Activated naive CD8-positive, alpha-beta T cell treated with anti-CD3 and anti-CD28 coated beads for 36 hours (primary cell): ENCODE measurements at places on chromosomes 12 and 14. TPM values are rescaled to one million over a fixed set of nuclear protein-coding genes. Genes with fewer than 3 reads are reported as not detected.

- no peak overlapping the region for H3K27ac ChIP-seq
- H3K4me1 ChIP-seq, result no peaks in the 10 kb centered on the region
- H3K36me3 ChIP-seq, result peaks cover 14% of the 10 kb centered on the region
- no peak overlapping the region for H3K4me3 ChIP-seq
- no peaks in the 10 kb centered on the region for H3K27me3 ChIP-seq
Measured at GRCh38 chr14:35279369-35279768, 12.8 kb upstream of the PSMA6 start.

GRIP1 gene
- total RNA-seq, result 2.2 TPM

KRT80 gene
- not detected for total RNA-seq

DNA sequence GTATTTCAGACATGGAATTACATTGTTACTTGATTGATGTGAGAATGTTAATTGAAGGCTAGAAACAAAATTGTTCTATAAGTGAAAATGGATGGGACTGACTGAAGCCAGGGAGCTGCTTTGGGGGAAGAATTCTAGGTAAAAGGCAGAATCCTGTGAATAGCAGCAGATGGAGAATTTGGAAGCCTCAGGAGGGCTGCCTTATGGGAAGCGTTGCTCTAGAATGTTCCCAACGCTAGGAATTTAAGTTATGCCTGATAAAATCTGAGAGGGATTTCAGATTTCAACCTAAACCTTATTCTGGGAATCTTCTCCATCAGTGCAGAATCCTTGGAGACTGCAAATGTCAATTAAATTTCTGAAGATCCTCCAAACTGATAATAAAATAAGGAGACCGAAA lies 858.2 kb upstream of the FLRT2 start:
- no peak overlapping the region for H3K4me3 ChIP-seq
- no peak for DNase-seq
- no peaks in the 10 kb centered on the region for H3K27me3 ChIP-seq
- no peaks in the 10 kb centered on the region for H3K36me3 ChIP-seq
- H3K27ac ChIP-seq, result no peak overlapping the region

DNA sequence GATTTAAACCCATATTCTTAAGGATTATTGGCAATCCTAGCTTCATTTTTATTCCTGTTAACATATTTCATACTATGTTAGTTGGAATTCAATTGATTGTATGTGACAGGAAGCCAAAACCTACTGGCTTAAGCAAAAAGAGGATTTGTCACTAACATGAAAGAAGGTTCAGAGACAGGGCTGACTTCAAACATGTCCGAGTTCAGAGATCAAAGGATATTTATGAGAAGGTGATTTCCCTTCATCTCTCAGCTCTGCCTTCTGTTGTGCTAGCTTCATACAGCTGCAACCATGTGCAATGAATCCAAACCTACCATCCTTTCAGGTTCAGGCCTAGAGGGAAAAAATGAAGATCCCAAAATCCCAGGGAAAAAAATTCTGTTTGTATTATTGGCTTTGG lies 349.7 kb downstream of the ATP23 start:
- no peak overlapping the region for H3K4me3 ChIP-seq
- H3K27ac ChIP-seq, result no peak overlapping the region
- peaks cover 2% of the 10 kb centered on the region for H3K4me1 ChIP-seq
- no peak for DNase-seq

- H3K27ac ChIP-seq, result no peak overlapping the region
- peaks cover 35% of the 10 kb centered on the region for H3K4me1 ChIP-seq
- peaks cover 26% of the 10 kb centered on the region for H3K36me3 ChIP-seq
- no peak overlapping the region for H3K4me3 ChIP-seq
- DNase-seq, result no peak
Measured at GRCh38 chr12:96233939-96234461, 39.8 kb downstream of the ELK3 start.

RPL6 gene
- 2,101 TPM for total RNA-seq

- DNase-seq, result no peak
- H3K27ac ChIP-seq, result no peak overlapping the region
- H3K4me1 ChIP-seq, result peaks cover 11% of the 10 kb centered on the region
- H3K27me3 ChIP-seq, result peaks cover 3% of the 10 kb centered on the region
- no peak overlapping the region for H3K4me3 ChIP-seq
Measured at GRCh38 chr12:6266541-6266966, 43.9 kb upstream of the PLEKHG6 start.

DNA sequence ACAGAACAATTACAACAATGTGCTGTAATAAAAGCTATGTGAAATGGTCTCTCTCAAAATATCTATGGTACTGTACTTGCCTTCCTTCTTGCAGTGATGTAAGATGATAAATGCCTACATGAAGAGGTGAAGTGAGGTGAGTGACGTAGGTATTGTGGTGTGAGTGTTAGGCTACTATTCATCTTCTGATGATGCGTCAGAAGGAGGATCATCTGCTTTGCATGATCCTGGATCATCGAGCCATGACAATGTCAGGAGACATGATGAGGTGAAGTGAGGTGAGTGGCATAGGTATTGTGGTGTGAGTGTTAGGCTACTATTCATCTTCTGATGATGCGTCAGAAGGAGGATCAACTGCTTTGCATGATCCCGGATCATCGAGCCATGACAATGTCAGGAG lies 105.8 kb downstream of the KCNC2 start:
- no peaks in the 10 kb centered on the region for H3K27me3 ChIP-seq
- no peaks in the 10 kb centered on the region for H3K36me3 ChIP-seq
- H3K4me1 ChIP-seq, result no peaks in the 10 kb centered on the region

KRT73 gene
- total RNA-seq, result 0.14 TPM

GRCh38 chr14:60658909-60659585 lies 9.8 kb upstream of the SIX1 start:
- H3K27ac ChIP-seq, result no peak overlapping the region
- H3K4me3 ChIP-seq, result no peak overlapping the region
- H3K4me1 ChIP-seq, result peaks cover 28% of the 10 kb centered on the region
- no peak for DNase-seq

FAM161B gene
- 1.0 TPM for total RNA-seq

- H3K36me3 ChIP-seq, result no peaks in the 10 kb centered on the region
- H3K27me3 ChIP-seq, result peaks cover 39% of the 10 kb centered on the region
- H3K4me3 ChIP-seq, result no peak overlapping the region
- peaks cover 4% of the 10 kb centered on the region for H3K4me1 ChIP-seq
- DNase-seq, result no peak
- H3K27ac ChIP-seq, result no peak overlapping the region
Measured at GRCh38 chr12:8453021-8453513, 2.7 kb upstream of the CLEC6A start.

DNA sequence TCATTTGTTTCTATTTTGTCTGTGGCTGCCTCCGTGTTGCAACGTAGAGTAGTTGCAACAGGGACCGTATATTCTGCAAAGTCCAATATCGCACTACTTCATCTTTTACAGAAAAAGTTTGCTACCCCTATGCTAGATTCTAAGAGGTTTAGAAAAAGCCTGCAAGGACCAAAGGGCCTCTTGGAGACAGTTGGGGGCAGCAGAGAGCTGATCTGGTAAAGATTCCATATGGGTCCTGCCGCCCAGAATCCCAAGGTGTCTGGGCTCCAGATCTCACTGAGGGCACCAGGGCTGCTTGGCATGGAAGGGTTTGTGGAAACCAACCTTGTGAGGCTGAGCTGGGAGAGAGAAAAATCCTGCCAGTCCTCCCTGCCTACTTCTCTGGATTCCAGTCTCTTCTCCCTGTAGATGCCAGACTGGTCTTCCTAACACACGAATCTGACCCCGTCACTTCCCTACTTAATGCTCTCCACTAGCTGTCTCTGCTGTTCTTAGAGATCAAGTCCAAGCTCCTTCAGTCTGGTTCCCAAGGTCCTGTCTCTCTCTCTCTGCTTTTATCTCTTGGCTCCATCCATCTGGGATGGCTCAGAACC lies 74.6 kb downstream of the GLRX5 start:
- H3K4me3 ChIP-seq, result no peak overlapping the region
- H3K36me3 ChIP-seq, result no peaks in the 10 kb centered on the region
- DNase-seq, result no peak
- H3K4me1 ChIP-seq, result no peaks in the 10 kb centered on the region

DBX2 gene
- total RNA-seq, result not detected

GRCh38 chr14:67963960-67964812 lies 144.6 kb downstream of the RAD51B start:
- H3K4me3 ChIP-seq, result no peak overlapping the region
- H3K27me3 ChIP-seq, result no peaks in the 10 kb centered on the region
- H3K36me3 ChIP-seq, result peaks cover 22% of the 10 kb centered on the region
- H3K27ac ChIP-seq, result no peak overlapping the region

CLEC6A gene
- total RNA-seq, result not detected

GRCh38 chr14:63174760-63175191 lies 29.5 kb upstream of the RHOJ start:
- no peak for DNase-seq
- no peak overlapping the region for H3K4me3 ChIP-seq
- no peaks in the 10 kb centered on the region for H3K4me1 ChIP-seq
- H3K27ac ChIP-seq, result no peak overlapping the region
- H3K36me3 ChIP-seq, result no peaks in the 10 kb centered on the region
- H3K27me3 ChIP-seq, result peaks cover 4% of the 10 kb centered on the region

- no peak overlapping the region for H3K27ac ChIP-seq
- no peak for DNase-seq
- H3K4me3 ChIP-seq, result no peak overlapping the region
- H3K27me3 ChIP-seq, result no peaks in the 10 kb centered on the region
Measured at GRCh38 chr12:50728841-50729240, 35.1 kb upstream of the ATF1 start.

DNA sequence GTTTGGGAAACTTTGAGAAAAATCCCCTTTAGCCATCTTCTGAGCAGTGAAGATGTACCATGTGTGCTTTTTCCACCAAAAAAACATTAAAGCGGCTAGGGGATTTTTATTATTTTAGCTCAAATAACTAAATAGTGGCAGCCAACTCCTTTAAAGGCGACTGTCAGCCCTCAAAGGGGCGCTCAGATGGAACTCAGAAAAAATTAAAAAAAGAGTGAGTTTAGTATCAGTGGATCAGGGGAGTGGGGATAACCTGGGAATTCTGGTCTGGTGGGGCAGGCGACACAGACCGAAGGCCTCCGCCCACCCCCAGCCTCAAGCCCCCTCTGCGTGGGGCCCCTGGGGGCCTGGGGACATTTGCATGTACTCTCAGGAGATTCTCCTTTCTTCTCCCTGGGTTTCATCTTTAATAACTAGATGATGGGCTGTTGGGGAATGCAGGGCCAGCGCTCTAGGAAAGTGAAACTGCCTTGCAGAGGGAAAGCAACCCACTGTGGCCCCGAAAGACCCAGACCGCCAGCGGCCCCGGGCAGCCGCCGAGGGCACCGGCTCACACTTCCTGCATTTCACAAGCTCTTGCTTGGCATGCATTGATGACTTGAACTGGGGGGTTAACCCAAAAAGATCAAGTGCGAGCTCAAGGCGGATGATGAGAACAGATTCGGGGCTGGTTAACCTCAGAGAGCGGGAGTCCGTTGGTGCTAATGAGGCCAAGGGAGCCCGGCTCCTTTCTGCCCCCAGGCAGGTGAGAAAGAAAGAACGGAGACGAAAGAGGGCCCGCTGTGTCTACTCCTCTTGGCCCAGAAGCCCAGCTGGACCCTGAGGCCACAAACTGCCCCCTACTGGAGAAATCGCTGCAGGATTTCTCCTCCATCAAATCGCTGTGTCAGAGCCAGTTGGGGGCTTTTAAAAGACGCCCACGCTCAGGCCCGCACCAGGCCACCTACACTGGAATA lies 7.3 kb upstream of the BATF start:
- DNase-seq, result peak; percentile 56
- H3K36me3 ChIP-seq, result peaks cover 13% of the 10 kb centered on the region
- H3K27me3 ChIP-seq, result no peaks in the 10 kb centered on the region
- H3K4me1 ChIP-seq, result peaks cover 35% of the 10 kb centered on the region

- no peak overlapping the region for H3K27ac ChIP-seq
- H3K27me3 ChIP-seq, result no peaks in the 10 kb centered on the region
- H3K36me3 ChIP-seq, result peaks cover 8% of the 10 kb centered on the region
- no peaks in the 10 kb centered on the region for H3K4me1 ChIP-seq
- no peak overlapping the region for H3K4me3 ChIP-seq
Measured at GRCh38 chr14:30706704-30707103, 84.6 kb downstream of the SCFD1 start.

GRCh38 chr14:88069677-88070076 lies 64.7 kb downstream of the GPR65 start:
- H3K4me1 ChIP-seq, result no peaks in the 10 kb centered on the region
- H3K4me3 ChIP-seq, result no peak overlapping the region
- DNase-seq, result no peak
- H3K27ac ChIP-seq, result no peak overlapping the region
- H3K27me3 ChIP-seq, result no peaks in the 10 kb centered on the region

- peaks cover 15% of the 10 kb centered on the region for H3K4me1 ChIP-seq
- no peak overlapping the region for H3K27ac ChIP-seq
- DNase-seq, result peak; percentile 46
Measured at GRCh38 chr12:48189331-48190125, 6.1 kb downstream of the CCDC184 start.

DNA sequence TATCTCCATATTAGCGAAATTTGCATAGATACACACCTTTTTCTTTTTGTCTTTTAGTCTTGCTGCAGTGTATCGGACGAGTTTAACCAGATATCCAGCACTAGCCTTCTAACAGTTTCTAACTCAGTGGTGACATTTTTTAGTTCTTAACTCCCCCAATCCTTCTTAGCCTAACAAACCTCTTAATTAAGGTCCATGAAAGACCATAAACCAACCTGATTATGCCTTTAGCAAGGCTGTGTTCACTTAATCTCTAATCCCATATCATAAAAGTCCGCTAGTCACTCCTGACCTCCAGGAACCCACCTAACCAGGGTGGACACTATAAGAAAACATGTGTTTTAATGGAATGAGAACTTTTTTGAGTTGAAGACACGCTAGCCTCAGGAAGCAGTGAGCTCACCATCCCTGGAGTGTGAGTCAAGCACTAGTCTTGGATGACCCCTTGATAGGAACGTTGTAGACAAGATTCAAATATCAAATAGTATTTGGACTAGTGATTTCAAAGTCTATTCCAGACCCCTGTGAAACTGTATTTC lies 9.5 kb downstream of the CDKN1B start:
- DNase-seq, result no peak
- peaks cover 40% of the 10 kb centered on the region for H3K4me1 ChIP-seq
- H3K36me3 ChIP-seq, result peaks cover 51% of the 10 kb centered on the region

- H3K36me3 ChIP-seq, result no peaks in the 10 kb centered on the region
- no peak for DNase-seq
- no peaks in the 10 kb centered on the region for H3K27me3 ChIP-seq
- no peak overlapping the region for H3K4me3 ChIP-seq
- no peaks in the 10 kb centered on the region for H3K4me1 ChIP-seq
Measured at GRCh38 chr12:19095756-19096480, 33.6 kb upstream of the PLEKHA5 start.

GRCh38 chr12:107400686-107401447 lies 284.7 kb upstream of the PWP1 start:
- H3K36me3 ChIP-seq, result no peaks in the 10 kb centered on the region
- H3K27ac ChIP-seq, result no peak overlapping the region
- no peak overlapping the region for H3K4me3 ChIP-seq
- H3K27me3 ChIP-seq, result no peaks in the 10 kb centered on the region
- DNase-seq, result peak; percentile 12

MFAP5 gene
- not detected for total RNA-seq

DNA sequence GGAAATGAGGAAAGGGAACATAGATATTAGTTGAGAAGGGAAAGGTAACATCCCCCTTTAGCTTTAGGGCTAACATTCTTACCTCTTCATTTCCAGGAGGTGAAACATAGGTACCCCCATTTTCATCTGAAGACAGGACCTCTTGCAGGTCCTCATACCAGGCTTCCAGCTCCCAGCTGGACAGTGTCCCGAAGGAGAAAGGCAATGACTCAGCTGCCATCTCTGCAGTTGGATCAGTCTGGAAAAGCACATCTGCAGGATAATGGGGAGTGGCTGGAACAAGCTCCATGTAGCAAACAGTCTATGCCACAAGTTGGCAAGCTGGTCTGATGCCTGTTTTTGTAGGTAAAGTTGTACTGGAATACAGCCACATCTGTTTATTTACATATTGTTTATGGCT lies 3.1 kb downstream of the DDIT3 start:
- H3K36me3 ChIP-seq, result peaks cover 58% of the 10 kb centered on the region
- H3K4me1 ChIP-seq, result peaks cover 52% of the 10 kb centered on the region
- H3K4me3 ChIP-seq, result peak overlapping the region; percentile 50
- H3K27me3 ChIP-seq, result peaks cover 2% of the 10 kb centered on the region
- DNase-seq, result no peak
- H3K27ac ChIP-seq, result peak overlapping the region; percentile 73

TAS2R31 gene
- total RNA-seq, result 0.86 TPM
